ENCODE measurements at places on chromosomes 11 and 22.

- DNase-seq, result no peak
Observed at GRCh38 chr11:124623861-124624525, 1.3 kb downstream of the TBRG1 start.

- DNase-seq, result no peak
Observed at GRCh38 chr22:29951791-29952413, 68.9 kb downstream of the MTMR3 start.

DNA sequence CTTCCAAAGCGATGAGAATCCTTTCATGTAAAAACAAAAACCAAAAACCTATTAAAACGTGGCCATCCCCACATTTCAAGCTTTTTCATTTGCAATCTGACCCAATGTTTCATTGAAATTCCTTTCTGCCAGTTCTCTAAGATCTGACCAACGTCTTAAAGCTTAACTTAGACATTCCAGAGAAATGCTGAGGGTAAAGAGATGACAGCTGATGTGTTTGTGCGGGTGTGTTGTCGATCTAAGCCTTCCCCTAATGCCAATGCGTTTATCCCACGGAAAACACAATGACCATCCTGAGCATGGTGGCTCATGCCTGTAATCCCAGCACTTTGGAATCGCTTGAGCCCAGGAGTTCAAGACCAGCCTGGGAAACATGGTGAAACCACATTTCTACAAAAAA, 6.4 kb upstream of the TESMIN start:
- no peak for DNase-seq

DNA sequence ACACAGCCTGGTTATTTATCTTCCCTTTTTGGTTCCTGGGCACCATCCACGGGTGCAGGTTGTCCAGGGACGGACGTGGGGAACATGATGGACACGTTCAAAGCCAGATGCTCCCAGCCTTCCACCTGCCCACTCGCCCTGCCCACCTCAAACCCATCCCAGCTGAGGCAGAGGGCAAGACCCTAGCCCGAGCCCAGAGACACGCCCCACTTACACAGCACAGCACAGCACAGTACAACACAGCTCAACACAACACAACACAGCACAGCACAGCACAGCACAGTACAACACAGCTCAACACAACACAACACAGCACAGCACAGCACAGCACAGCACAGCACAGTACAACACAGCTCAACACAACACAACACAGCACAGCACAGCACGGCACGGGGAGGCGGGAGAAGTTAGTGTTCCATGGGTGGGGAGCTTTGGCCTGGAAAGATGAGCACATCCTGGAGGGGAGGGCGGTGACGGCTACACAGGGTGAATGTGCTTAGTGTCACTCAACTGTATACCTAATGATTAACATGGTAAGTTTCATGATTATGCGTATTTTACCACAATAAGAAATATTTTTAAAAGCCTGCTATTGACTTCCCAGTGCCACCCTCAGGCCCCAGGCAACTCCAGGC, 1507.5 kb downstream of the BRD1 start:
- DNase-seq, result no peak

DNA sequence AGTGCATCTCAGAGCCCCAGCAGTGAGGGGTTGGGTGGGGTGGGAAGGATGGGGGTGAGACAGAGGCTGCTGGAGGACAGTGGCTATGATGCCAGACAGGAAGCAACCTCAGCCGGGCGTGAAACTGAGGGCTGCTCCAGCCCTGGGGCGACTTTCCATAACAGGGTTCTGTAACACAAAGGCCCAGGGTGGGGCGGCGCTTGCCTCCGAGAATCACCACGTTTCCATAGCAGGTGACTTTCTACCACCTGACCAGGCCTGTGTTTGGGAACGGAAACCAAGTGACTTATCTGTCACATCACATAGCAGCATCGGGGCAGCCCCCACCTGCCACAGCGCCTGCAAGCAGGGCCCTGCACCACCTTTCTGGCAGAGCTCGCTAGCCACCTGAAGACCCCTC, 85.8 kb downstream of the TRMU start:
- DNase-seq, result peak; percentile 15

DNA sequence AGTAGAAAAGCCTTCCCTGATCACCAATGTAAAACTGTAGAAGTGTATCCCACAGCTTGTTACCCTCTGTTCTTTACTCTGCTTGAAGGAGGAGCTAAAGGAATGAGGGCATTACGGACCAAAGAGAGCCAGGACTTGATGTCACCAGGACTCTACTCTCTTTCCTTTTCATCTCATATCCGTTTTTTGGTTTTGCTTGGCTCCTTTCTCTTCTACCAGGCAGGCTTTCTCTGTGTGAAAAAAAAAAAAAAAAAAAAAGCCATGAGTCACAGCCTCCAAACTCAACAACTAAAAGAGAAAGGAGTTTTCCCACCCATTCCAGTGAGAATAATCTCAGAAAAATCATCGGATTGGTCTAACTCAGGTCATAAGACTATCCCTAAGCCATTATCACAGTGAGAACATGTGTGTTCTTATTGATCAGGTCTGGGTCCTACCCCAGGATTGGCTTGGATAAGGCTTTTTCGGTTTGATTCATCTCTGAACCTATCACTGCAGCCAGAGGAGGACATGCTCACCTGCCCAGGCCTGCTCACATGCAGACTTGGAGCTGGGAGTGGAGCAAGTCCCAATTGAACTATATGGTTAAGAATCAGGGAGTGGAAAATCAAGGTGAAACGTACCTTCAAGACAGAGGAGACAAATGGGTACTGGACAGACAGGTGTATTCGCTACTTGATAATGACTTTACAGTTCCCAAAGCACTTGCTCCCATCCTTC, 19.4 kb upstream of the LRRC55 start:
- no peak for DNase-seq

DNA sequence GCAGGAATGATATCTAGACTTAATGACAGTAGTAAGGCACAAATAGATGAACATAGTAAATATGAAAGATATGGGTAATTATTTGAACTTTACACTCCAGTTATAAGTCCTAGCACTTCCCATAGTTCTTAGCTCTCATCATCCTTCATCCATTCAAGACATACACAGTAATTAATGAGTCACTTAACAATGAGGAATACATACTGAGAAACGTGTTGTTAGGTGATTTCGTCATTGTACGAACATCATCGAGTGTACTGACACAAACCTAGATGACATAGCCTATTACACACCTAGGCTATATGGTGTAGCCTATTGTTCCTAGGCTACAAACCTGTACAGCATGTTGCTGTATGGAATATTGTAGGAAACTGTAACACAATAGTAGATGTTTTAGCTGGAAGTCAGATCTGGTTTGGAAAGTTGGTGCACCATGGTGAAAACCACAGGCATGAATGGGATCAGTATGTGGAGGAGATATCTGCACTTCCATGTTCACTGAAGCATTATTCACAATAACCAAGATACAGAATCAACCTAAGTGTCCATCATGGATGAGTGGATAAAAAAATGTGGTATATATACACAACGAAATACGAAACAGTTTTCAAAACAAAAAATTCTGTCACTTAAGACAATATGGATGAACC, 229.9 kb upstream of the PITPNB start:
- no peak for DNase-seq

GRCh38 chr11:134048028-134048427, 20.8 kb upstream of the JAM3 start:
- DNase-seq, result no peak

DNA sequence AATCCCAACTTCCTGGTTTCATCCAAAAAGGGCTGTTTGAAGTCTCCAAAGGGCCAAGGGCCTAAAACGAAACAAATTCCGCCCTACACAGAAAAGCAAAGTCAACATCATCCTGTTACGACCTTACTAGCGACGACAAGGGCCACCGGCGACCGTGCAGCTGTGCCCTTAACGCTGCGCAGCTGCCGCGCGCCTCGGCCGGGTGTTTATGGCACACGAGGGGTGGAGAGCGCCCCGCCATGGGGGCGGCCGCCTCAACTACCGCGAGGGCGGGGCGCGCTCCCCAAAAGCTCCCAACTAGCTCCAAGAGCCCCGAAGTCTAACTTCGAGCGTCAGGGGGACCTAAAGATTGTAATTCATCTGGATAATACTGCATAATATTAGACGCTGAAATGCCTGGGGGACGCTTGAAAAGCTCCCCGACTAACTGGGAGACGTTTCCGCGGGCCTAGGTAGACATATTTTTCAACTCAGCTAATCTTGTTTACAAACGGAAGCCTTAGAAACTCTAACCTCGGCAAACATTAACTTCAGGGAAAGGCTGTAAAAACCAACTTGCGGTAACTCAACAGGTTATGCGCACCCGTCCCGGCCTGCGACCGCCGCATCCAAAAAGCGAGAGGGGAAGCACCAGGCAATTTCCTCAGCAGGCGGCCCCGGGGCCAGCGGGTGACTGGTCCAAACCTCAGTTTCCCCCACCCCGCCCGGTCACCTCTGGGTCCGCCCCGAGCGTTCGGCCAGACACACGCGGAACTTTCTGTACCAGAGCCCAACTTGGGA, 694 bp downstream of the TMEM123 start:
- peak; percentile 78 for DNase-seq

DNA sequence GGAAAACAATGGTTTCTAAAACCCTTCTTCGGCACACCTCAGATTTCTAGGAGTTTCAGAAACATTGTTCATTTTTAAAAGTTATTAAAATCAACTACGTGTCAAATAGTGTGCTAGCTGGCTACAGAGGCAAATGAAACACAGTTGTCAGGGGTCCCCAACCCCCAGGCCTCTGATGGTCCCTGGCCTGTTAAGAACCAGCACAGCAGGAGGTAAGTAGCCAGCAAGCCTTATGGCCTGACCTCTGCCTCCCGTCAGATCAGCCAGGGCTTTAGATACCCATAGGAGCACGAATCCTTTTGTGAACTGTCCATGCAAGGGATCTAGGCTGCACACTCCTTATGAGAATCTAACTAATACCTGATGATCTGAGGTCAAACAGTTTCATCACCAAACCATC, 648.2 kb downstream of the FAM181B start:
- DNase-seq, result no peak

- DNase-seq, result no peak
Observed at GRCh38 chr11:128854841-128855240, 12.3 kb downstream of the KCNJ1 start.

- no peak for DNase-seq
Observed at GRCh38 chr11:29485641-29486040, 531.2 kb downstream of the KCNA4 start.

DNA sequence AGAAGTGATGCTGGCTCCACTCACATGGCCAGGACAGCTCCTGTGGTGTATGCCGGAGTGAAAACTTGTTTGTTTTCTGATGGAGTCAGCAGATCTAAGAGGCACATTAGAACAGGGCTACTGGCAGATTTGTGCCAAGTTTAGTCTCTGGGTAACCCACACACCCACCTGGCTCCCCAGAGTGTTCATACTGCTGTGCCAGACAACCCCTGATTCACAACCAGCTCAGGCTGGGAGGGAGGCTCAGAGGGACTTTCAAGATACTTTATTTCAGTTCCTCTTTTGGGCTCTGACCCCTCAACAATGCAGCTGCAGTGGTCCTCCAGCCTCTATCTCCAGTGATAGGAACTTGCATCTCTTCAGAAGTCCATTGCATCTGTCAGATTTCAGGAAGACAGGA, 8.5 kb downstream of the NTM start:
- DNase-seq, result no peak

DNA sequence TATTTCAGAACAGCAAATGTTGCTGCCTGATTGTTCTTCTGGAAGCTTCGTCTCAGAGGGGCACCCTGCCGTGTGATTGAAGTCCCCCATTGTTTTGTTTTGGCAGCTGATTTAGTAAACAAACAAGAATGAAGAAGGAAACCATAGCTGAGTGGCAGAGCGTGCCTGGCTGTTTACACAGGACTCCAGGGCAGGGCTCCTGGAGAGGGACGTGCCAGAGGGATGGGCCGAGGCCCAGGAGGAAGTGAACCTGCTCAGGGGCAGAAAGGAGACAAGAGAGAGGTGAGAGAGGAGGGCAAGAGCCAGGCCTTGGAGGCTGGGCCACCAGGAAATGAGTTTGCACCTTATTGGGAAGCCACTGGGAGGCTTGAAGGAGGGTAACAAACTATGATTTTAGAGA, 85.5 kb upstream of the B3GAT1 start:
- no peak for DNase-seq

DNA sequence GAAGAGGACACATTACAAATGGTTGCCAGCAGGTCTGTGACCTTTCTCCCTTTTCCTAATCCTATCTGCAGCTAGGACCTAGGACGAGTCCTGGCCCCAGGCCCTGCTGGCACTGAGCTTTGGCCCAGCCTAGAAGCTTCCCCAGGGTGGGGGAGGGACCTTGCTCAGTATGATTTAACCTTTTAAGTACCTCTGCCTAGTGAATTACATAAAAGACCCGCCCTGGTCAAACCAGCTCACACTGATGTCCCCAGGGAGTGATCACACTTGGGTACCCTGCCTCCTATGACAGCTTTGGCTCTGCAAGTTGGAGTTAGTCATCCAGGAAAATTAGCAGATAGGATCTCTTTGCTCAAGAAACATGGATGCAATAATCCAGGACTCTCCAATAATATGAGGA, 21.9 kb downstream of the ASCC2 start:
- no peak for DNase-seq

- peak; percentile 86 for DNase-seq
Observed at GRCh38 chr11:85823816-85824215, 12.9 kb upstream of the SYTL2 start.

DNA sequence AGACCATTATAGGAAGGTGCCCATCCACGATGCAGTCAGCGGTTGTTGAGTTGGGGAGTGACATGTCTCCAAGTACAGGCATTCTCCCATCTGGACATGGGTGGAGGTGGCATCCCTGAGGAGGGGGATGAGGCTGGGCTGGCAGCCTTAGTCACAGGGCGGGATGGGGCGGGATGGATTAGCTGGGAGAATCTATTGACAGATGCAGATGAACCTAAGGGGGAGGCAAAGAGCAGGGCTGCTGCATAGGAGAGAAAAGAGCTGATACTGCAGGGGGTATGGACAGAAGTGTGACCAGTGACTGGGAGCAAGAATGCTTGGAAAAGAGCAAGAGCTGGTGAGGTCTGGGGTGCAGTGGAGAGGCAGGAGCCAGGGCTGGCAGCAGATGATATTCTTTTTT, 42.7 kb downstream of the SCN3B start:
- DNase-seq, result no peak

DNA sequence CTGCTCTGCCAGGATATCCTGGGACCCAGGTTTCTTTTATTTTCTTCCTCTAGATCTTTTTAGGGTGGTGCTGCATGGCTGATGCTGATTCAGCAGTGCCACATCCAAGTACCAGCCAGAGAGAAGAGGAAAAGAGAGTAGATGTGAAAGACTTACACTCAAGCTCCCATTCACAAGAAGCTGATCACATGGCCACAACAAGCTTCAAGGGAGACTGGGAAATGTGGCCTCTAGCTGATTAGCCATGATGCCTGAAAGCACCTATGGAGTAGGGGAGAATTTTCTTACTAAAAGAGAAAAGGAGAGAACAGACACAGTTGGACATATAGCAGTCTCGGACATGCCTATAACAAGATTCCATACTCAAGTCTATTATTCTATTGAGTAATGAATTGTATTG, 34.4 kb upstream of the FJX1 start:
- no peak for DNase-seq

- DNase-seq, result no peak
Observed at GRCh38 chr11:132721526-132721925, 810.8 kb downstream of the OPCML start.

DNA sequence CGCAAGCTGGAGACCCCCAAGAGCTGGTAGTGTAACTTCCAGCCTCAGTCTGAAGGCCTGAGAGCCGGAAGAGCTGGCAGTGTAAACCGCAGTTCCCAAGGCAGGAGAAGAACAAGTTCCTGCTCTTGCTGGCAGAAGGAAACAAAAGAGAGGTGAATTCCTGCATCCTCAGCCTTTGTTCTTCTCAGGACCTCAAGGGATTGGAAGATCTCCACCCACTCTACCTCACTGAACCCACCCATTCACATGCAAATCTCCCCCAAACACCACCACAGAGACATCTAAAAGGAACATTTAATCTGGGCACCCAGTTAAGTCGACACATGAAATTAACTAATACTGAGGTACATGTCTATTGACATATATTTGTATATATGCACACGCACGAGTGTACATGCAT, 1310.3 kb downstream of the TBC1D22A start:
- DNase-seq, result no peak
